ENCODE measurements at places on chromosomes 1 and 21.

DNA sequence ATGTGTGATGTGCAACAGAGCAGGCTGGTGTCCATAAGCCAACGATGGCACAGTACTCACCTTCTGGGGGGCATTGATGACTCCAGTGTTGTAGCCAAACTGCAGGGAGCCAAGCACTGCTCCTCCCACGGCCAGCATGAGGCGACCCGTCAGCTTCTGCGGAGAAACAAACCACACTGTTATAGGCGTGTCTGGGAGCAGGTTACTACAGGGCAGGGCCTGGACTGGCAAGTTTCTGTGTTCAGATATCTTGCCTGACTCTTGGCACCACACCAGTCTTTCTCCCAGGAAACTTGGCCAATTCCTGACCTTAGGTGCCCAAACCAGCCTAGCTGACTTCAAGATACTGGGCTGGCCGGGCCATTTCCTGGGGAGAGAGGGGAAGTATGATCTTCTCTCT is 15.5 kb downstream of the SLC2A1 start:
- DNase-seq = no peak

DNA sequence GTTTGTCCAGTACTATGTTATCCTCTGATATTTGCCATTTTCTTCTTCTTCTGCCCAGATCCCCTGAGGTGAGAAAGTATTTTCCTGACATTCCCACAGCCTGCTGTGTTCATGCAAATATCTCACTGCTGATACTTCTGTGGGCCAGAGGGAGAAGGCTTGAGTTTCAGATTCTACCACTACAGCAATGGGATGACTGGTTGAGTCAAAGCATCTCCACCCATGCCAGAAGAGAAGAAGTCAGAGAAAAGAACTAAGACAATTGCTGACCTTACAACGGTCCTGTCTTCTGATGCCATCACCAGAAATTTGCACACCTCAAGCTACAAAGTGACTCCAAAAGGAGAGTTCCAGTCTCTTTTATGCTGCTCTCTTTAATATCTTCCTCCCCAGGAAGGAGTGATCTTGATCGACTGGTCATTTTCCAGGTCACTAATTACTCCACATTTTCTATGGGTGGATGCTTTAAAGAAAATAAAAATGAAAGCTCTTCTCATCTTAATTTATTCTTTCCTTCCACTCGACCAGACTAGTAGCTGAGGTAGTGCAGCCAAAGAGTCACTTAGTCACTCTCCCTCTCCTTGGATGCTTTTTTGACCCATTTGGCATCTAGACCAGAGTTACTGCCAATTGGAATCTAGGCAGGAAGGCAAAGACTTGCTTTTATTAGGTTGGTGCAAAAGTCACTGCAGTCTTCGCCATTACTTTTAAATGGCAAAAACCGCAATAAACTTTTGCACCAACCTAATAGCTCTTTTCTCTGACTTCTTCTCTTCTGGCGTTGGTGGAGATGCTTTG is 195.1 kb downstream of the PTPRC start:
- DNase-seq = no peak

DNA sequence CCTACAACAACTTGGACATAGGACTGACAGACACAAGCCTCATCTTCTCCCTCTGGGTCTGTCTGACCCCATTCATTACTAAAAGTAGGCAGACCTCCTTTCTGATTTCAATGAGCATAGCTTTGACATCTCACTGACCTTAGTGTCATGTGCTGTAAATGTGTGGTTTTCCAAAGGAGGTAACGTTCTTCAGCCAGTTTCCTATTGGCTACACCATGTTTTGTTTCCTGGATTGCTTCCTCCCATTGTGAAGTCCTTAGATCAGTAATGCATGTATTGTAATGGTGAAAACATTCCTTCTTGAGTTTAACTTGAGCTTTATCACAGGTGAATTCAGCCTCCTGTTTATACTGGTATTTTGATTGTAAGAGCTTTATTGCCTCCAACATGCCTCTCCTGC is 20.6 kb downstream of the STXBP3 start:
- DNase-seq = no peak

GRCh38 chr1:119008483-119009311 is 20.6 kb upstream of the TBX15 start:
- DNase-seq = no peak

GRCh38 chr1:232982238-232982944 is 32.0 kb downstream of the NTPCR start:
- no peak for DNase-seq

DNA sequence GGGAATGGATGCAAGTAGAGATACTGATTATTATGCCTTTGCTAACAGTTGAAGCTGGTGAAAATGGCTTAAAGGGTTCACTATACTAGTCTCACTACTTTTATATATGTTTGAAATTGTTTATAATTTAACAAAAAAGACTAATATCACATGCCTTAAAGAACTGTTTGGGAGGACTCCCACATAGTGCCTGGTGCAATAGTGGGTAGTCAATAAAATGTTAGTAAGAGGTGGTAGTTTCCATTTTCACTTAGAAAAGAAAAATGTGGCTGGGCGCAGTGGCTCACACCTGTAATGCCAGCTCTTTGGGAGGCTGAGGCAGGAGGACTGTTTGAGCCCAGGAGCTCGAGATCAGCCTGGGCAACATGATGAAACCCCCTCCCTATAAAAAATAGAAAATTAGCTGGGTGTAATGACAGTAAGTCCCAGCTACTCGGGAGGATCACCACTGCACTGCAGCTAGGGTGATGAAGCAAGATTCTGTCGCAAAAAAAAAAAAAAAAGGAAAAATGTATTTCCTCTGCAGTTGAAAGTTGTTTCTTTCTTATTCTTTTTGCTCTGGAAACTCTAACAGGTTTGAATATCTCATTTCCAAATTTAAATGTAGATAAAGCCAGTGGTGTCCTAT is 24.5 kb downstream of the C21orf91 start:
- DNase-seq = no peak

GRCh38 chr1:91777196-91777595 is 108.8 kb downstream of the TGFBR3 start:
- DNase-seq = no peak

- DNase-seq = no peak
Measured at GRCh38 chr1:207645635-207646081, 725 bp downstream of the CR1L start.

GRCh38 chr1:3060601-3061551 is 8.1 kb upstream of the PRDM16 start:
- no peak for DNase-seq

- DNase-seq = no peak
Measured at GRCh38 chr21:43782431-43783097, 6.5 kb upstream of the CSTB start.

DNA sequence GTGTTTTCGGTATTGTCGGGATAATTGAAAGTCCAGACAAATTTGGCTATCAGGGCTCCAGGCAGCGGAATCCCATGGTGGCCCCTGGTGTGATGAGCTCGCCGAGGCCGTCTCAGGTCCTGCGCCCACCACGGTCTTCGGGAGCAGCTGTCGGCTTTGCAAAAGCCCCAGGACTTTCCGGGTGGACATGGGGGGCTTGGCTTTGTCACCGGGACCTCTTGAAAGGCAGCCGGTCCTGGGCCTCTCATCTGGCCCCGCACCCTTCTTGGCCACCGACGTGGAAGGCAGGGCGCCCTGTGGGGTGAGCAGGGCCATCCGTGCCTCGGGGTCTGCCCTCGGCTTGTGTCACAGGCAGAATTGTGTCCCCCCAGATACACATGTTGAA is 87.1 kb upstream of the ACTRT2 start:
- DNase-seq = no peak

DNA sequence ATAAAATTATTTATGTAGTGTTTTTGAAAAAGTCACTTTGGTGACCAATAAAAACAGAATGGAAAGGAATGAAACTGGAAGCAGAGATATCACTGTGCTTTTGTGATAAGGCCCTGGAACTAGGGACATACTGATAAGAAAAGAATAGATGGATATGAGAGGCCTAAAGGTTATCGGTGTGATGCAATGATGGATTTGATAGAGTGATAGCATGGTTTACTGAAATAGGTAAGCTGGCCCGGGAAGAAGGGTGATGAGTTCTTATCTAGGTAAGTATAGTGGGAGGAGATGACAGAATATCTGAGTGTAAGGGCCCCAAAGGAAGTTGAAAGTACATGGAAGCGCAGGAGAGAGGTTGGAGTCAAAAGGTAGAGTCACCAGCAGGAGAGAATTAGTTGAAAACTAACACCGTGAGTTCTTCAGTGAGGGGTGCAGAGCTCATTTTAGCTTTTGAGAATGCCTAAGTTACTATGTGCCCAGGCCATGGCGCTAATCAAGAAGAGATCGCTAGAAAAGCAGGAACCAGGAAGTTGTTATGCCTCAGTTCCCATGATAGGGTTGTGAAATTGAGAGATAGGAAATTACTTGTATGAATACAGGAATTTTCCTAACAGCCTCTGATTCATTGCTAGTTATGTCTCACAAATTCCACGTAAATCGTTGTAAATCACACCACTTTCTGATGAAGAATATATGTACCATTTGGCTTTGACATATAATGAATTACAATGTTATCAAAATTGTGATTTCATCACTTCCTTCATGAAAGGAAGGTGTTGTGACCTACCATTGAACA is 115.3 kb downstream of the PLA2G4A start:
- DNase-seq = no peak

DNA sequence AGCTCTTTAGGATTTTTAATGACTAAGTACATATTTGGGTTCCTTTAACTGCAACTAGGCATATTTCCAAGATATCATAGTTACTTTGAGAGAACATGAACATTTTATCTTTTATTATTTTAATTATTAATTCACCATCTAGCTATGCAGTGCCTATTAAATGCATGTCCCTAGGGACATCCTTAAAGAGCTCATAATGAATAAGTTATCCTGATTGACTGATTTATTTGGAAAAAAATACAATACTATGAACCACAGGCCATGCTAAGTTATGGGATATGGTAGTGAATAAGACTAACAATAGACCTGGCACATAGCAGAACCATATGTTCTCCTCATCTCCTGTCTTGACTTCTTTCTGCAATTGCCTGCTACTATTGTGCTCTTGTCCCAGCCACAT is 16.4 kb upstream of the C1orf105 start:
- no peak for DNase-seq

DNA sequence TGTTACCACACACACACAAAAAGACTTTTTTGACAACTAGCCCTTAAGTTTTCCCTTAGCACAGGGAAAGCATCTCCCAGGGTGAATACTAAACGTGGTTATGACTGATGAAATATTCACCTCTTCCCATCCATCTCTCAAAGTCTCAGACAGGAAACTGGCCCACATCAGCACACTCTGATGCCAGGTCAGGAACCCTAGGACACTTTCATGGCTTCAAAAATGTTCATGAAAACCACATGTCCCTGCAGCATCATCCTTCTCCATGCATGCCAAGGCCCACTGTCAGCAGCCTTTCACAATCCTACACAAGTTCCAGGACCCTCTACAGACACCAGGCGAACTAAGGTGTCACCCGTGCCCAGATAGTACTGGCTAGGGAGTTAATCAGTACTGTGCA is 68.7 kb downstream of the DNTTIP2 start:
- no peak for DNase-seq

GRCh38 chr1:112515311-112516009 is 6.7 kb downstream of the WNT2B start:
- DNase-seq = no peak

- no peak for DNase-seq
Measured at GRCh38 chr1:110787328-110788071, 85.4 kb upstream of the CD53 start.

- DNase-seq = no peak
Measured at GRCh38 chr1:153659175-153659534, 652 bp downstream of the SNAPIN start.

- DNase-seq = no peak
Measured at GRCh38 chr1:232020352-232020751, 393.8 kb downstream of the DISC1 start.

DNA sequence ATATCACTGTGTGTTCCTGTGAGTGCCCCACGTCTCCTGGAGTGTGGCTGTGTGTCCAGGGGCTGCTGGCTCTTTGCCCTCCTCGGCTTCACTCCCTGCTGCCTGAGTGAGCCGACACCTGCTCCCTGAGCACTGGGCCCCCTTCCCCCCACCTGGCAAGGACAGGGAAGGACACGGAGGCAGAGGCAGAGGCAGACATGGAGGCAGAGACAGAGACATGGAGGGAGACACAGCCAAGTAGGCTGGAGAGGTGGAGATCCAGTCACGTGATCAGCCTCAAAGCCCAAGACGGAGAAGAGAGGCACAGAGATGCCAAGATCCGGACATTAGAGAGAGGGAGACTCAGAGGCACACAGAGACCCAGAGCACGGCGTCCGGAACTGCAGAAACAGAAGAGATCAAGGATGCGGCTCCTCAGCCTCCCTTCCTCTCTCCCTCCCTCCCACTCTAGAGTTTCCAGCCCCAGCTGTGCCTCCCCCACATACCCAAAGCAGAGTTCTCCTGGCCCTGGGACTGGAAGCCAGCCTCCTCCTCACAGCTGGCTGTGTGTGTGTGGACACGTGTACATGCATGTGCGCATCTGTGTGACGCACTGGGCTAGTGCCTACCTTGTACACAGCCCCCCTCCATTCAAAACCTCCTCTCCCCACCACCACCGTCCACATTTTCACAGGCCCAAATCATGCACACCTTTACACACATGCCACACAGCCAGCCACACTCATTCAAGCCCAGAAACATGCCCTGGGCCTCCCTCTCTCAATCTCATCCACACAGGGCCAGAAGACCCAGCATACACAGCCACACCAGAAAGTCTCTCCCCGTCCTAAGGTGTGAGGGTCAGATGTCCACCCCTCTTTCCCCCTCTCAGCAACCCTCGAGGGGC is 39.1 kb upstream of the WASF2 start:
- no peak for DNase-seq

DNA sequence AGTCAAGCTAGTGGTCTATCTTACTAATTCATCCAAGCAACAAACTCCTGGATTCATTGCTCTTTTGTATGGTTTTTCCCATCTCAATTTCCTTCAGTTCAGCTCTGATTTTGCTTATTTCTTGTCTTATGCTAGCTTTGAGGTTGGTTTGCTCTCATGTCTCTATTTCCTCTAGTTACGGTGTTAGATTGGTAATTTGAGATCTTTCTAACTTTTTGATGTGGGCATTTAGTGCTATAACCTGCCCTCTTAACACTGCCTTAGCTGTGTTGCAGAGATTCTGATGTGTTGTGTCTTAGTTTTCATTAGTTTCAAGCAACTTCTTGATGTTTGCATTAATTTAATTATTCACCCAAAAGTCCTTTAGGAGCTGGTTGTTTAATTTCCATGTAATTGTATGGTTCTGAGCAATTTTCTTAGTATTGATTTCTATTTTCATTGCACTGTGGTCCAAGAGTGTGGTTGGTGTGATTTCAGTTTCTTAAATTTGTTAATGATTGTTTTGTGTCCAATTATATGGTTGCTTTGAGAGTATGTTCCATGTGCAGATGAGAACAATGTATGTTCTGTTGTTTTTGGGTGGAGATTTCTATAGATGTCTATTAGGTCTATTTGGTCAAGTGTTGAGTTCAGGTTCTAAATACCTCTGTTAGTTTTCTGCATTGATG is 154.6 kb downstream of the PLPPR5 start:
- DNase-seq = no peak

- DNase-seq = no peak
Measured at GRCh38 chr1:54475357-54475881, 69.2 kb upstream of the SSBP3 start.

Data from stimulated activated CD4-positive, alpha-beta T cell treated with anti-CD3 and anti-CD28 coated beads, TNF-alpha, amount 100 ng/mL, for 1 hour (primary cell).